ENCODE measurements at places on chromosomes 1 and 21. TPM values are rescaled to one million over a fixed set of nuclear protein-coding genes. Genes with fewer than 3 reads are reported as not detected.

GRCh38 chr1:236920286-236920894 is 83.9 kb downstream of the MT1HL1 start:
- no peak for DNase-seq

- peak; percentile 57 for DNase-seq
These were observed 144.3 kb downstream of the MIS18A start for GRCh38 chr21:32134441-32135130.

DNA sequence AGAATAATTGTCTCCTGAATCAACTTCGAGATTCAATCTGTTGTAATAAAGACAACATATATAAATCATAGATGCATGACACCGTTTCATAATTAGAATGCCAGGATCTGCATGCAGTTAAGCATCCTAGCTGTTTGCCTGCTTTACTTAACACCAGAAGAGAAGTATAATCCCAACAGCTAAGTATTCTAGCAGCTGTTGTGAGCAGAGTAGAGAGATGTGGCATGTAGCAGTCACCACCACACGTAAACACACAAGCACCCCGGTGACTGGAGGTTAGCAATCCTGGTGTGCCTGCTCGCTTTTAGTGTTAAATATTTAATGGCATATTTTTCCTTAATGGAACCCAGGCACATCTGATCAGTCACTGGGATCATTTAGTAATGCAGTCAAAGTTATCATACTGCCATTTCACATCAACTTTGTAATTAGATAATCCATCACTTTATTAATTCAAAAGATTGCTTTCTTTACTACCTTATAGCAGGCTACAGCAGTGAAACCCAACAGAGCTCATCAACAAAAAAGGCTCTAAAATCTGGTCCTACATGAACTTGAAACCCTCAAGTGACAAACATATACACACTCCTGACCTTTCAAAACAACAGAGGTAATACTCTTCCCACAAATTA is 187.9 kb downstream of the SMYD3 start:
- no peak for DNase-seq

GRCh38 chr1:3553166-3553939 is 58.0 kb downstream of the MEGF6 start:
- no peak for DNase-seq

DNA sequence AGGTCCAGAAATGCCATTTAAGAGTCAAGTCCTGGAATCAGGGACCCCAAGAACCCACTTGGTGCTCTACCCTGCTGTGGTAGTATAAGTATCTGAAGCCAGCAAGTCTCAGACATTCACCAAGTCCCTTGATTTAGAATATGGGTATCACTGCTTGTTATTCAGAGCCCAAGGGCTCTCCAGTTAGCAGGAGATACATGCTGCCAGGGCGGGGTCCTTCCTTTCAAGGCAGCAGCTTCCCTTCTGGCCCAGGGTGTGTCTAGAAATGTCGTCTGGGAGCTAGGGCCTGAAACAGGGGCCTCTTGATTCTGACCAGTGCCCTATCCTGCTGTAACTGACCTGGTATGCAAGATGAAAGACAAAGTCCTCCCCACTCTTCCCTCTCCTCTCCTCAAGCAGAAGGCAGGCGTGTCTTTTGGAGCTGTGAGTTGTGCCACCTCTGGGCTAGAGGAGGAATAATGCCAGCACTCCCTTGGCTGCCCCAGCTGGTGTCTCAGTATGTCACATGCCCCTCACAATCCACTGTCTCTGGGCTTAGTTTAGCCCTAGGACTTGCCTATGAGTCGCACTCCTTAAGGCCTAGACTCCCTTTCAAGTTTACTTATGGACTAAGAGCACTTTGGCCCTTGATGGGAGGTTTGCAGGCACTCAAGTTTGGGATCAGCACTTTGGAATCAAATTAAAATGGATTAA is 200.2 kb downstream of the MRPL39 start:
- DNase-seq, result no peak

DNA sequence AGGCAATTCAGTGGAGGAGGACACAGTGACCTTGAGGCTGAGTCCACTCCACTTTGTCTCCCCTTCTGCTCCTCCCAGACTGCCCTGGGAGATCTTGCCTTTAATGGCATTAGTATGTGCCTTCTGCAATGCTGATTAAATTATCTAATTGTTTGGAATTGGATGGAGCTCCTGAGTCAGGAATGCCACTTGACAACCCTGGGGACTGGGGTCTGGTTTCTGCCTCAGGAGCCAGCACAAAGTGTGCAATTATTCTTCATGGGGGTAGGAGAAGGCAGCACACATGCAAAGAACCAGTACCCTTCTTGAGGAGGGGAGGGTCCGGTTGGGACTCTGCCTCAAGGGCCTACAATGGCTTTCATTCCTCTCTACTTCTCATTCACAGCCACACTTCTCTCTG is 11.9 kb upstream of the PLXNA2 start:
- DNase-seq, result no peak

GRCh38 chr1:225879521-225880221 is 2.5 kb downstream of the TMEM63A start:
- no peak for DNase-seq

DNA sequence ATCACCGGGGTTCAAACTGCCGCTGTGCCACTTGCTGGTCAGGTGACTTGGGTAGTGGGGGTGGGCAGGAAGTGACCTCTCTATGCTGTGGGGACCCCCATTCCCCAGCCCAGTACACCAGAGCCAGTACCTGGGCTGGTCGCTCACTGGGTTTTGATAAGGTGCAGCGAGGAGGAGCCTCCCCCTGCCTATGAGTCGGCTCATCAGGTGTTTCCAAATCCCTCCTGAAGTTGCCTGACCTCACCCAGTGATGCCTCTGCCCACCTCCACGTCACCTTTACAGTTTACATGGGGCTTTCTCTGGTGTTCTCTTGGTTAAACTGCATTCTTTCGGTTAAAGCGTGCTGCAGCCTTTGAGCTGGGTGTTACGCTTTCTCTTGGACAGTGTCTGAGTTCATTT is 58.2 kb downstream of the ARHGEF10L start:
- DNase-seq, result no peak

DNA sequence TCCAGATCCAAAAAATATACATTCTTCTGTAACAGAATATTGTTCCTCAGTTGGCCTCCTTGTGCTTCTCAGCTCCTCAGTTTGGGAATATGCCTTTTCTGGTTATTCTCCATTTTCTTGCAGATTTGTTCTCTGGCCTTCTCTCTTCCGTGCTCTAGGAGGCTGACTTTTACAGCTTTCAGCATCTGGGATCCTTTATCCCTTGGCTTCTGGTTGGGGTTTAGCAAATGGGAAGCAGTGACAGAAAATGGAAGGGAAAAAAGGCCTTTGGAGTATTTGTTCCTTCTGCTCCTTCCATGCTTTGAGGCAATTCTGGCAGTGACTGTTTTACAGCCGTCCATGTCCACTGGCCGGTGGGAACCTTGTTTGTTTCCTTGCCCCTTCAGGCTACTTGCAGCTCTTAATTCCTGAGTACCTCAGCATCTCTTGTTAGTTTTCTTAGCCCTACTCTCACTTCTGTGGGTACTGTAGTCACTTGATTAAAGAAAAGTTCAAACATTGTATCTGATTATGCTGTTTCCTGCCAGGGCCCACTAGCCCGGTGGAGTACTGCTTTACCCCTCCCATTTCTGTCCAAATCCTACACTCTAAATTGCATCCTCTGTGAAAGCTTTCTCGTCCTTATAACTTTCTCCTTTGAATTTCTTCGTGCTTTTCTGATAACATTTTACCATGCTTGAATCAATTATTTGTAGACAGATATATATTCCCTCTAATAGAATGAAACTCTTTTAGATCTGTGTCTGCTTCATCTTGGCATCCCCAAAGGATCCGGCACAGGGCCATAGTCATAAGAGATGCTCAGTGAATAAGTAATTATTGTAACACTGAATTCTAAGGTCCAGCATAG is 118.2 kb downstream of the OSBPL9 start:
- DNase-seq, result peak; percentile 47

DNA sequence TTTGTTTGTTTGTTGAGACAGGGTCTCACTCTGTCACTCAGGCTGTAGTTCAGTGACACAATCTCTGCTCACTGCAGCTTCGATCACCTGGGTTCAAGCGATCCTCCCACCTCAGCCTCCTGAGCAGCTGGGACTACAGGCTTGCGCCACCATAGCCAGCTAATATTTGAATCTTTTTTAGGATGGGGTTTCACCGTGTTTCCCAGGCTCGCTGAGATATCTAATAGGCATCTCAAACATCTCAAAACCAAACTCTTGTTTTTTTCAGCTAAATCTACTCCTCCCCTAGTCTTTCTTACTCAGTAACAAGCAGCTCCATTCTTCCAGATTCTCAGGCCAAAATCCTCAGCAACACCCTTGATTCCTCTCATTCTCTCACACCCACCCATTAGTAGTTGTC is 22.0 kb upstream of the SRRM1 start:
- no peak for DNase-seq

- DNase-seq, result no peak
These were observed 27.6 kb upstream of the POGK start for GRCh38 chr1:166811691-166812090.

DNA sequence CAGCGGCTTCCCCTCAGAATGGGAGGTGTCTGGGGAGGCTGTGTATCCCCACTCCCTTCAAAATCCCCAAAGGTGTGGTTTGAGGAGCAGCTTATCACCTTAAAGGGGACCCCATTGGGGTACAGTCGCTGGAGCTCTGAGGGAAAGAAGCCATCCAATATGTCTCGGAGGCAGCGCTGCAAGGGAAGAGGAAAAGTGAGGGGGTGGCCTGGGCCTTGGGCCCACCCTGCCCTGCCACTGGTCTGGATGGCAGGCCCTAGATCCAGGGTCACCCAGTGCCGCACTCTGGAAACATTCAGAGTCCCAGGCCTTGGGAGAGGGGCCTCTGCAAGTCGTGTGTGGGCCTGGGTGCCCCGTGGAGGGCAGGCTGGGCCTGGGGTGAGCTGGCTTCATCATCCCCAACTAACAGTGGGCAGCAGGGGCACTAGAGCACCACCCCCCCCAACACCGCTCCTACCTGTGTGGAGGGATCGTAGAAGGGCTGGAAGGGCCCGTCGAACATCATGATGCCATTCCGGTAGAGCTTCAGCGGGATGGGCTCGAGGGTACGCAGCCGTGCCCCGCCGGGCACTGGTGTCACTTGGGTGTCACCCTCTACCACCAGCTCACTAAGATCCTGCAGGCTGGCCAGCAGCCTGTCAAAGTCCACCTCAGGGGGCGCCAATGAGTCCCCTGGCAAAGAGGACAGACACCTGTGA is 5.6 kb downstream of the SH3BGRL3 start:
- no peak for DNase-seq

- DNase-seq, result no peak
These were observed 42.3 kb downstream of the VAMP4 start for GRCh38 chr1:171699531-171699930.

- no peak for DNase-seq
These were observed 76.7 kb upstream of the ZNF326 start for GRCh38 chr1:89918127-89918793.

GRCh38 chr1:1990222-1990621 is 13.4 kb downstream of the CFAP74 start:
- peak; percentile 71 for DNase-seq

DNA sequence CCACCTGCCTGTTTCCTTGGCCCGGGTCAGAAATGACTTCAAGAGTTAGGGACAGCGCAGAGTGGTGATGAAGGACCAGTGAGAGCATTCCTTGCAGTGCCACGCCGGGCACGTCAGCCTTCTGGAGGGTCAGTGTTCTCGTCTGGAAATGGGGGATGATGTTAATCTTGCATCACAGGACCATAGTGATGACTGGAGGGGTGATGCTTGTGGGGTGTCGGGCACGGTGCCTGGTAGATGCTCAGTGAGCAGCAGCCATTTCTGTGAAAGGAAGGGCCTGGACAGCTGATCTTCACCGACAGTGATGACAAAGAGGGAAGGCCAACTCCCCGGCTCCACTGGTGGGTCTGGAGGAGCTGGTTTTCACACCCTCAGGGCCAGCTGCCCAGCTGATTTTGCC is 56.2 kb downstream of the DDX20 start:
- no peak for DNase-seq

- no peak for DNase-seq
These were observed 171.7 kb downstream of the HUNK start for GRCh38 chr21:32044205-32045180.

GRCh38 chr1:206569556-206569955 is 42.7 kb downstream of the EIF2D start:
- no peak for DNase-seq

GRCh38 chr1:60262701-60263100 is 189.1 kb upstream of the C1orf87 start:
- DNase-seq, result peak; percentile 70

- DNase-seq, result no peak
These were observed 484.9 kb downstream of the NPHP4 start for GRCh38 chr1:5507340-5507739.

GRCh38 chr1:201175820-201176500 is 14.7 kb upstream of the IGFN1 start:
- DNase-seq, result no peak

DNA sequence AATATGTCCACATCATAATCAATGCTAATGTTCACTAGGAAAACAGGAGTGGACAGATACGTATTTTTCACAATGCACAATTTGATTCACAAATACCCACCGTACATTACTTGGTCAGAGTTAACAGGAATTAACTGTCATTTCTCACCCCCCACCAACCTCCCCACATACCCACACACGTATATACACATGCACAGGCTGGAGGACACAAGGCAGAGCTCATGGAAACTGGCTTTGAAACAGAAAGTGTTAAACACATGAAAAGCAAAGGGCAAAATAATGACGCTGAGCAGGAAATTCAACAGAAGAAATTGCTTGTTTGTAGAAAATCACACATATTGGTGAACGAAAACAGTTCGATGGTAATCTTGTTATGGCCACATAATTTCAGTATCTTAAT is 188.4 kb upstream of the DMRTA2 start:
- DNase-seq, result no peak

DNA sequence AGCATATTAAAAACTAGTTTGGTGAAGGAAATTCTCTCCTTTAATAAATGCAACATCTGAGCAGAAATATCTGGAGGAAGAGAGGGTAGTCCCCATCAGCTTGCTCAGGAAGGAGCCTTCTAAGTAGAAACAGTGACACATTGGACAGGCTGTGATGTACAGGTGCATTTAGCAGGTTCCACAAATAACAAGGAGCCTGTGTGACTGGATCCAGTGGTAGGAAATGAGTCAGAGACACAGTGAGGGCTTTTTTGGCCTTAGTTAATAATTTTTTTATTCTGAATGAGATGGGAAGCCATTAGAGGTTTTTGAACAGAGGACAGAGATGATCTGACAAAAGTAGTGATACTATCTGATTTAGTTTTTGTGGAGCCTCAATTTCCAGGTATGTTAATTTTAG is 738.9 kb upstream of the PTBP2 start:
- DNase-seq, result no peak

- no peak for DNase-seq
These were observed 56.5 kb downstream of the GALNT2 start for GRCh38 chr1:230123280-230124185.

Gene LYPD8
- not detected for total RNA-seq

Gene FMO2
- total RNA-seq, result 2.0 TPM

Gene SAMD13
- total RNA-seq, result 1.7 TPM

Gene DNAJC11
- total RNA-seq, result 33.0 TPM

Gene GJA9
- total RNA-seq, result not detected

Gene GLMP
- 23.2 TPM for total RNA-seq

Gene SLC44A3
- total RNA-seq, result 1.8 TPM

Gene GABRD
- 2.2 TPM for total RNA-seq

Gene VSIG8
- 8.2 TPM for total RNA-seq

Gene IFT25
- total RNA-seq, result 32.4 TPM

Gene CFH
- 44.9 TPM for total RNA-seq

Gene PHC2
- 36.1 TPM for total RNA-seq

Gene FALEC
- total RNA-seq, result not detected

Gene MATN1
- 1.4 TPM for total RNA-seq

Gene DNASE2B
- not detected for total RNA-seq

Gene PPIAL4G
- total RNA-seq, result under 0.01 TPM
